ENCODE measurements at places on chromosomes 11 and 22. TPM values are rescaled to one million over a fixed set of nuclear protein-coding genes. Genes with fewer than 3 reads are reported as not detected.

DNA sequence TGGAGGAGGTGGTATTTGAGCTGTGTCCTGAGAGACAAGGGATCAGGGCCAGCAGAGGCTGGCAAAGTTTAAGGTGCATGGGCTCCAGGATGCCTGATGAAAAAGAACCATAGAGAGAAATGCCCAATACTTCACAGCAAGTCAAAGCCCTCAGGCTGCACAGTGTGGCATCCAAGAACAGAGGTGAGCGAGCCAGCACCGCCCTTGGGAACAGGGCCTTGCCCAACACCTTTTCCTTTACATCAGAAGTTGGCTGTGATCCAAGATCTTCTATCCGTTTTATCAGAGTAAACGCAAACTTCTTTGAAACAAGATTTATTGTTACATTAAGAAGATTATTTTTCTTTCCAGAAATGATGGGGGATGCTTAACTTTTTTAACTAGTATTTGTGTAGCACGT lies 1.4 kb downstream of the B3GNT6 start:
- no peak for DNase-seq

- peak; percentile 55 for DNase-seq
Measured at GRCh38 chr22:24161909-24162308, 19.4 kb upstream of the SUSD2 start.

DNA sequence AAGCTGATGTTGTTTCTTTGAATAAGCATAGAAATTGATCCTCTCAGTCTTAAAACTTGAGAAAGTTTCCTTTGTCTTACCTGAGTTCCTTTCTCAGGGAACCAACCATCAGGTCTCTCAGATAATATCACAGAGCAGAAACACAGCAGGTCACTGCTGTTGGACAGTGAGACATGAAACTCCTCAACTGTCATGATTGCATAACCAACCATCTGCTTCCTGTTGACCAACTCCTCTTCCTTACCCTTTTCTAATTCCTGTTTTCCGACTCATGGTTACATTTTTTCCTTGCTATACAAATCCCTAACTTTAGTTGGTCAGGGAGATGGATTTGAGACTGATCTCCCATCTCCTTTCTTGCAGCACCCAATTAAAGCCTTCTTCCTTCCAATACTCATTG lies 845.3 kb downstream of the FAM181B start:
- DNase-seq = no peak

DNA sequence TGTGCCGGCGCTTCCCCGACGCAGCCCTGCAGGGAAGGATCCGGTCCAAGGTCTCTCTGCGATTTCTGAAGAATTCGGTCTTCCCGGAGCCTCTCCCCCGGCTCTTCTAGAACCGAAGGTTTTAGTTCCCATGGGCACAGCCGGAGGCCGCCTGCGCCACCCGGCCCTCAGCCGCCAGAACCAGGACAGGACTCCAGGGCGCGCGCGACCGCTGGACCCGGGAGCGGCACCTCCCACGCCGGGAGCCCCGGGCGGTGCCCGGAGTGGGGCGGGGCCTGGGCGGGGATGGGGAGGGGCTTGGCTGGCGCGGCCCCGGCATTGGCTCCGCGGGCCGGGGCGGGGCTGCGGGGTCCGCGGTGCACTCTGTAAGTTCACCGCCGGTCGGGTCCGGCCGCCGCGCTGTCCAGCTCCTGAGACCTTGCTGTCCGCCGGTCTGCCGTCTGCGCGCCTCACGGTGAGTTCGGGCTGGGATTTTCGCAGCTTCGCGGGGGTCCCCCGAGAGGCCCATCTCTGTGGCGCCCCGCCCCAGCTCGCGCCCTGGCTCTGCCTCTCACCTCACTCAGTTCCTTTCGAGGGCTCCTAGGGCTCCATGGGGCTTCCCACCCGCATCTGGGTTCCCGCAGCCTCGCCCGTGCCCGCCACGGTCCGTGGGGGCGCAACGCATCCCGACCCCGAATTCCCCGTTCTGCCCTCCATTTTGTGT lies at the start of gene CDC42EP2:
TSS of gene CDC42EP2 (plus strand) at position 366 of the 703 bp plus-strand sequence. CDS start 6,033 bp downstream, outside the sequence.
- DNase-seq = peak; percentile 93

GRCh38 chr11:4704790-4705334 lies 278 bp downstream of the MMP26 start:
- no peak for DNase-seq

DNA sequence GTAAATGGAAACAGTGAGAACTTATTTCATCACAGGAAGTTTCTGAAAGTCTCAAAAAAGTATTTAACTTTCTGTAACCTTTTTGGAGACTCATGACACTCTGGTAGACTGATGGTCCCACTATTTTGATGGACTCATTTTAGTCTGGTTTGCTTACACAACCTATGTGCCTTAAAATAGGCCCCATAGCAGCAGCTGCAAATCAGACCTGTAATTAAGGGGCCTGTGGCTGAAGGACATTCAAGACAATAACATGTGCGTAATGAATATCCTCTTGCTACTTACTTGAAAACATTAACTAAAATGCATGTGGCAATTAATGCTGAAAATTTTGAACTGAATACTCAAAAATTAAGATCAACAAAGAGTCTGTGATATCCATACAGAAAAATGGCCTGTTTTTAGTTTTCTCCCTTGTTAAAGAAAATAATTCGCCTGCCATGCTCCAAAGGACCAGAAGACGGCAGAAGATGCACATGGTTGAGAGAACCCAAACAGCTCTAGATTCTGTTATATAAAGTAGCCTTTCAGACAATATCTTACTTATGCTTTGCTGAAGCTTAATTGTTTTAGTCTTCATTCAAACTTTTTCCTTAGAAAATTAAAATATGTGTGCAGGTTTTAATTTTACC lies 568.5 kb downstream of the KCNA4 start:
- DNase-seq = no peak

- DNase-seq = no peak
Measured at GRCh38 chr22:30176431-30176830, 70.1 kb downstream of the LIF start.

DNA sequence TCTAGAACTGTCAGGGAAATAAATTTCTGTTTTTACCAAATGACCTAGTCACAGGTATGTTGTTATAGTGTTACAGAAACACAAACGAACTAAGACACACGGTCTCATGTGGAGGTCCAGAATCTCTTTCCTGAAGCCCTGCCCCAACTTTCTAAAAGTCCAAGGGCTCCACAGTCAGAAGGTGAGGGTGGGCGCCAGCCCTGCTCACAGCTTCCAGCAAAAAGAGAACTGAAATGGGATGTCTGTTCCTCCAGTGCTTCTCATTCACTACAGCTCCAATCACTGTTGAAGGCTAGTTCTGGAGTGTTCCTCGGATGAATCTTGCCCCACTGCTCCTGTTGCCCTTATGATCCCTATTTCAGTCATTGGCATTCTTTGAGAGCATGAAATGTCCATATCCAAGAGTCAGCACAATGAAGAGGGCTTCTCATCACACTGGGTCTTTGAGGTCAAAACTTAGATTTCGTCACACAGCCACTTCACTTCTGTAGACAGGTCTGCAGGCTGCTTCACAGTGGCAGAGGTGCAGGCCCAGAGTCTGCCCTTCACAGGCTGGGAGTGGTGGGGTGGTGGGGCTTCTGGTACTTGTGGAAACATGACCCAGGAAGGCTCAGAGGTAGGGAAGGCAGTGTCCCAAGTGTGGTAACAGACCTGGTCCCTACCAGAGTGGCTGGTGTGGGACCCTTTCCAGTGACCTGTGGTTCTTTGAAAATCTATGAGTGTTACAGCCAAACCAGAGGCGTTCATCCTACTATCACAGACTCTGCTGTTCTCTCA lies 34.9 kb downstream of the FAM181B start:
- DNase-seq = no peak

DNA sequence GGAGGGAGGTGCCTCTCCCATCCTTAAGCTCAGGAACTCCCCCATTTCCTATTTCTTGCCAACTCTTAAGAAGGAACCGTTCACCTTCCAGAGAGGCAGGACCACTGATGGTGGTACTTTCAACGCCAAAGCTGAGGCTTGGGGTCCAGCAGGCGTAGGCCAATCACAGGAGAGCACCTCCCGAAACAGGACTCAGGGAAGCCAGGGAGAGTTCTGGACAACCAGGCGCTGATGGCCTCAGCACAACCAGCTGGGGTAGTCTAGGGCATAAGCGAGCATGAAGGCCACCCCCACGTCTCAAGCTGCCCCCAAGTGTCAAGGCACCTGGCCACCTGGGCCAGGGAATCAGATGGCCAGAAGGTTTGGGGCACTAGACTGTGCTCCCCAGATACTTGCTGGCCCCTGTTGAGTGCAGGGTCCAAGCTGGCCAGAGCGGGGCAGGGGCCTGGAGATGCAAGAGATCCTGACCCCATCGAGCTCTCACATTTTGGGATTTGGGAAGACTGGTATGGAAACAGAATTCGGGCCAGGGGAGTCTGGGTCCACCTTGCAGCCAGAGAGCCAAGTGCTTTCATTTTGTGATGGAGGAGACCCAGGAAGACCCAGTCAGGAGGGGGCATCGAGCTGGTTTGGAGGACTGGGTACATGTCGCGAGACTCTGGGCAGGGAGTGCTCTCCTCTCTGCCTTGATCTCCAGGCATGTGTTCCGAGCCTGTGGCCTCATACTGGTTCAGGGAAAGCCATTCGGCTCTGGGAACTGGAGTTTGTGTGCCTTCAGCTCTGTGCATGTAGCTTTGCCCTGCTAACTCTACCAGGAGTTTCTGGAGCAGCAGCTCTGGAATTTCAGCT lies 926 bp downstream of the CD6 start:
- DNase-seq = no peak

- no peak for DNase-seq
Measured at GRCh38 chr11:74956397-74957015, 7.4 kb downstream of the SPCS2 start.

GRCh38 chr22:23060612-23061400 lies 9.5 kb upstream of the GNAZ start:
- DNase-seq = no peak

DNA sequence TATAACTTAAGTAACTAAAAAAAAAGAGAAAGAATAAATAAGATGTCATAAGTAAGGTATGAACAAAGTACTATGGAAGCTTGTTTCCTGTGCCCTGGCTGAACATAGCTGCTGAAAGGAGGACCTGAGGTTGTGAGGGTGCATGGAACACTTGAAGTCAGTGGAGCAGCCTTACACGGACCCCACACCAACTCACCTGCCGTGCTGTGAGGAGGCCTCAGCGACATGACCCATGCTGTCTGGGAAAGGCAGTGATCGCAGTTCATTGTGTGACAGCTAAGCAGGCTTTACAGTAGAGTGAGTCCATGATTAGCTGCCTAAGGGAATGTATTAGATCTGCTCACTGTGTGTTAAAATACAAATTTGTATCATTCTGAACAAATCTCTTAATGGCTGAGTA lies 17.6 kb downstream of the RASSF10 start:
- no peak for DNase-seq

DNA sequence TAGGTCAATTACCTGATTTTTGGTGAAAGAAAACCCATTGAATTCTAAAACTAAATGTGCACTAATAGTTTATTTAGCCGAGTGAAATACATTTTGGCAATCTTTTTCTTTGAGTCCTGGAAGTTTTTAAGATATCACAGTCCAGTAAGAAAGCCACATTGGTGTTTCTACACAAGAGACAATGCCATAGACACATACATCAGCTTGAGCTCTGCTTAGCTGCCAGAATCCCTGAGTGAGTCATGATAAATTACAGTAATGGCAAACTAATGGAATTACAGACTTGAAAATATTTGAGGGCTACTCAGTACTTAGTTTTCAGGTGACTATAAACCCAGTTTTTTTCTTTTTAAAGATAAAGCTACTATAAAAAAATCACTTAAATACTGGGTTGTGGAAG lies 155.4 kb downstream of the OR4C45 start:
- no peak for DNase-seq

GRCh38 chr11:65437436-65438227 lies 15.0 kb downstream of the NEAT1 start:
- peak; percentile 36 for DNase-seq

- DNase-seq = no peak
Measured at GRCh38 chr11:6608011-6608410, 4.0 kb downstream of the TAF10 start.

DNA sequence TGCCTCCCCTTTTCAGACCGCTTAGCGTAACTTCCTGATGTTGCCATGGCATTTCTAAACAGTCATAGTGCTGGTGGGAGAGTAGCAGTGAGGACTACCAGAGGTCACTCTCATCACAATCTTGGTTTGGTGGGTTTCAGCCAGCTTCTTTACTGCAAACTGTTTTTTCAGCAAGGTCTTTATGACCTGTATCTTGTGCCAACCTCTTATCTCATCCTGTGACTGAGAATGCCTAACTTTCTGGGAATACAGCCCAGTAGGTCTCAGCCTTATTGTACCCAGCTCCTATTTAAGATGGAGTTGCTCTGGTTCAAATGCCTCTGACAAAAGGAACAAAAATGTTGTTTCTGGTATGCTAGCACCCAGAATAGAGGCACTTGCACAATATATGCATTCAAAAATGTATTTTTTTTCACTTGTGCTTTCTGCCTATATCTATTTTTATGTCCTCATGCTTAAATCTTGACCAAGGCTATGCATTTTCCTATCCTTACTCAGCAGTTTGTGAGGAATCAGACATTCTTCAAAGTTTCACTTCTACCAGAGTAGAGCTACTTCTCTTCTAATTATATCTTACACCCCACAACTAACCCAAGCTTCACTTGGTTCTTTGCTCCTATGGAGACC lies 16.1 kb upstream of the OR51M1 start:
- DNase-seq = no peak

Gene ACR
- total RNA-seq = 0.43 TPM

Gene POLD4
- total RNA-seq = 39.9 TPM

Gene SYTL2
- 4.0 TPM for total RNA-seq

Gene OR51B2
- total RNA-seq = not detected

Gene FAM111B
- total RNA-seq = 1.0 TPM

Gene SCN2B
- total RNA-seq = 17.6 TPM

Gene TMPRSS5
- 1.3 TPM for total RNA-seq

Gene FAM180B
- total RNA-seq = not detected

Gene MFRP
- not detected for total RNA-seq
